ENCODE measurements at places on chromosomes 4 and X. TPM values are rescaled to one million over a fixed set of nuclear protein-coding genes. Genes with fewer than 3 reads are reported as not detected.

Gene SMIM10L2A
- total RNA-seq = 24.2 TPM

Gene SPP1
- total RNA-seq = 316 TPM

Gene GSTCD
- total RNA-seq = 10.3 TPM

Gene DMP1
- not detected for total RNA-seq

DNA sequence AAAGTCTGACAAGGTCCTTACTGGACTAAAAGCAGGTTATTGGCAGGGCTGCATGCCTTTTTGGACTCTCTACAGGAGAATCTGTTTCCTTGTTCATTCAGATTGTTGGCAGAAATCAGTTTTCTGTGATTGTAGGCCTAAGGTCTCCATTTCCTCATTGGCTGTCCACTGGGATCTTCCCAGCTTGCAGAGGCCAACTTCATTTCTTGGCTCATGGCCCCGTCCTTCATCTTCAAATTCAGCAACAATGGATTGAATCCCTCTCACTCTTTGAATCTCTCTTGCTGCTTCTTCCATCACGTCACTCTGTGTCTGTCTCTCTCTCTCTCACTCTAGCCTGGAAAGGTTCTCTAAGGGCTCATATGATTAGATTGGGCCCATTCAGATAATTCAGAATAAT lies 14.9 kb upstream of the GLUD2 start:
- DNase-seq = no peak

DNA sequence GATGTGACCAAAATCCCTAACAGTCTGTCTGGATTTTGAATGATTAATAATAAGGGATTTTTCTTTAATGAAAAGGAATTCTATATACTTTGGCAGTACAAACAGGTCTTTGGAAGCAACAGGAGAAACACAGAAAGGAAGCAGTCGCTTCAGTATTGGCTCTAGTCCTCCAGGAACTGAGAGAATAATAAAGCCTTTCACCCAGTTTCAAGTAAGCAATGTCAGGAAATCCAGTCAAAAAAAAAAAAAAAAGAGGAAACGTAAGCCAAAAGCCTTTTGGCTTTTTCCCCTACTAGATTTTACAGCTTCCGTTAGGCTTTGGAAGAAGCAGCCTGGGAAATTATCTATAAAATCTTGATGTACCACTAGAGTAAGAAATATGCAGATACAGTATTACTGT lies 61.7 kb upstream of the HDAC8 start:
- DNase-seq = no peak

DNA sequence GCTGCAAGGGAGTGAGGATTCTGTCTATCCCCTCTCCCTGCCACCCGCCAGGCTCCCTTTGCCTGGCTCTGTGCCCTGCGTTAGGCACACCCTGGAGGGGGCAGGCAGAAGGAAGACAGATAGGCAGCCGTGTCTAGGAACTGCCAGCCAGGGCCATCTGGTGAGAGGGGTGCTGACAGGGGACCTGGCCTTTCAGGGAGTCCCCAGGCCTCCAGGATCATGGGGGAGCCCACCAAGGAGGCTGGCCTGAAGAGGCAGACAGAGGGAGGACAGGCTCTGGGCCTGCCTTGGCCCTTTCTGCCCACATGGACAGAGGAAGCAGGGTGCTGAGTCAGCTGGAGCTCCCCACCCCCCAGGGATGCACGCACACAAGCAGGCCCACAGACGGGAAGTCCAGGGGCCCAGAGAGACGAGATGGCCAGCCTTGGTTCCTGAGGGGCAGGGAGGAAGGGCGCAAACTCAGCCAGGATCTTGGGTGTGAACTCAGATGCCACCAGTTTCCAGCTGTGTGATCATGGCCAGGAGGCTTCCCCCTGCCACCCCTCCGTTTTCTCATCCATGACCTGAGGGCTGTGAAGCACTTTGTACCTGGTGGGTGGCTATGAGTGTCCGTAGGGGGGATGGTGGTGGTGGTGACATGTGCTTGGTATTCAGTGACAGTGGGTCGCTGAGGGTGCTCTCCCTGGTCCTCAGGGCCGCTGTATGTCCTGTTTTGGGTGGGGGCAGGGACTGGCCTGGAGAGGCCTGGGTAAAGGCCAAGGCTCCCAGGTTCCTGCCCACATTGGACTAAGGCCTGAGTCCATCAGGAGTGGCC lies 1.8 kb downstream of the SH3BP2 start:
- no peak for DNase-seq

GRCh38 chr4:3611778-3612177 lies 79.6 kb upstream of the LRPAP1 start:
- peak; percentile 26 for DNase-seq

DNA sequence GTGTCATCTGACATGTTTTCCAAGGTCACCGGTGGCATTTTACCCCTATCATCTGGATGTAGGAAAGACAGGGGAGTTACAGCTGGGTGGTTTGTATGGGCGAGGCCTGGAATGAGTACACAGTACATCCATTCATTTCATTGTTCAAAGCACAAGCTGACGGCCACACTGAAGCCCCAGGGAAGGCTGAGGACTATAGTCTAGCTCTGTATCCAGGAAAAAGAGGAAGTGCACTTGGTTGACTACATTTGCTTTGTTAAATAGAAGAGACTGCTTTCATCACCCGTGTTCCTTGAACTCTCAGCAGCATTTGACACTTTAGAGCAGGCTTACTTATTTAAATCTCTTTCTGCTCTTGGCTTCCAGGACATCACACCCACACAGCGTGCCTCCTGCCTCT lies 1041.0 kb upstream of the TENM3 start:
- DNase-seq = no peak

DNA sequence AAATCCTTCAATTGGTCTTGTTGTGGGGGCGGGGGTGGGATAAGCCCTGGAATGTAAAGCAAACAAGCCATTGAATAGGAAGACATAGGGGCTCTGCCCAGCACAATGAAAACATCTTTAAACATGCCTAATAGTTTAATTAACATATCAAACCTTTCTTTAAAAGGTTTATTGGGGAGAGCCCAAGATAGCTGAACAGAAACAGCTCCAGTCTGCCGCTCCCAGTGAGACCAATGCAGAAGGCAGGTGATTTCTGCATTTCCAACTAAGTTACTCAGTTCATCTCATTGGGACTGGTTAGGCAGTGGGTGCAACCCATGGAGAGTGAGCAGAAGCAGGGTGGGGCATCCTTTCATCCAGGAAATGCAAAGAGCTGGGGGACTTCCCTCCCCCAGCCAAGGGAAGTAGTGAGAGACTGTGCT lies 327.2 kb upstream of the CNKSR2 start:
- DNase-seq = no peak

DNA sequence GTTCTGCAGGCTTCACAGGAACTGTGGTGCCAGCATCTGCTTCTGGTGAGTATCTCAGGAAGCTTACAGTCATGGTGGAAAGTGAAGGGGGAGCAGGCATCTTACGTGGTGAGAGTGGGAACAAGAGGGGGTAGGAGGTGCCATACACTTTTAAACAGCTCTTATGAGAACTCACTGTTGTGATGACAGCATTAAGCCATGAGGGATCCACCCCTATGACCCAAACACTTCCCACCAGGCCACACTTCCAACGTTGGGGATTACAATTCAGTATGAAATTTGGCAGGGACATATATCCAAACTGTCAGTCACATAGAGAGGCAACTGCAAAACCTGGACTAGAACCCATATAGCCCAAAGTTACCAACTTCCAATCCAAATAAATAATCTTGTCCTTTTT lies 43.1 kb upstream of the ZCCHC12 start:
- no peak for DNase-seq

GRCh38 chrX:8960957-8961468 lies 72.9 kb downstream of the FAM9B start:
- DNase-seq = no peak

DNA sequence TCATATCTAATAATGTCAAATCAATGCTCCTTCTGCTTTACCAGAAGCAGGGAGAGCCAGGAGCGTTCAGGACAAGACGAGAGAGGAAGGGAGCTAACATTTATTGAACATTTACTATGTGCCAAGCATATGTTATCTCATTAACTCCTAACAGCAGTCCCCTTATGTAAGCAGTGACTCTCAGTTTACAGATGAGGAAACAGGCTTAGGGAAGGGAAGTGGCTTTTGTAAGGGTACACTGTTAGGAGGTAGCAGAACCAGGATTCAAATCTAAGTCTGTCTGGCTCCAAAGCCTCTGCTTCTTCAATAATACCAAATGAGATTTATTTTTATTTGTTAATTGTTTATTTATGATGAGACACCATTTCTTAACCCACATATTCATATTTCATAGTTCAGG lies 2.6 kb upstream of the STARD8 start:
- no peak for DNase-seq

DNA sequence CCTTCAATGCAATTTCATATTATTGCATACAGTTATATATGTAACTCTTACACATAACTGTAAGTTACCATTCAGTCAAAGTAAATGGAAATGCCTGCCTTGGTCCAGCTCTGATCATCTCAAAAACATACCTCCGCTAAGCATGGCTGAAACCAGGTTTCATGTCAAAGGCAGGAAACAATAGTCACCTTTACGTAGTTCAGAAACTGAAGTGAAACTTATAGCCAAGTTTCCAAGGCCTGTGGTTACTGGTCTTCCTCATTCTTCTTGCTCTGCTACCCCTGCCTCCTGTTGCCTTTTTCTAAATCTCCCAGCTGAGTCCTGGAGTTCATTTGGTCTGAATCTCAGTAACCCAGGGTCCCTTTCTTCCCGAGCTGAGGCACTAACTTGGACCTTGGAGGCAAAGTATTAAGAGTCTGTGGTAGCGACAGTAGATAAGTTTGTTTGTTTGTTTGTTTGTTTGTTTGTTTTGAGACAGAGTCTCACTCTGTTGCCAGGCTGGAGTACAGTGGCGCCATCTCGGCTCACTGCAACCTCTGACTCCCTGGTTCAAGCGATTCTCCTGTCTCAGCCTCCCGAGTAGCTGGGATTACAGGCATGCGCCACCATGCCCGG lies 30.8 kb downstream of the DAPP1 start:
- no peak for DNase-seq

Data from dorsolateral prefrontal cortex (tissue), 122 donors.